ENCODE measurements at places on chromosomes 11 and 22. TPM values are rescaled to one million over a fixed set of nuclear protein-coding genes. Genes with fewer than 3 reads are reported as not detected.

DNA sequence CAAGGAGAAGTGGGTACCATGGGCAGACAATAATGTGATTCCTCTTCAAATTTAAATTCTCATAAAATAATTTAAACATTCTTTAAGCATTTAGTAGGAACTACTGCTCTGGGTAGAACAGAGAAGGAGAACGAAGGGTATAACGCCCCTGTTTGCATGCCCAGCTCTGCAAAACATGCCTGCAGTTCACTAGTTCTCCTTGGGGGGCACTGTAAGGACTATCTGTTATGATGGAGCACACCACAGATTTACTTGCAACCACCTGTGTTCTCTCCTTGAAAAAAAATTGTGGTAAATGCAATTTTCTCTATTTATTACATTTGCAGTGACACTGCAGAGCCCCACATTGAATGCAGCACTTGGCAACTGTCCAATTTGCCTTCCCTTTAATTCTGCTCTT lies 100.3 kb downstream of the GUCY1A2 start:
- no peak for DNase-seq

DNA sequence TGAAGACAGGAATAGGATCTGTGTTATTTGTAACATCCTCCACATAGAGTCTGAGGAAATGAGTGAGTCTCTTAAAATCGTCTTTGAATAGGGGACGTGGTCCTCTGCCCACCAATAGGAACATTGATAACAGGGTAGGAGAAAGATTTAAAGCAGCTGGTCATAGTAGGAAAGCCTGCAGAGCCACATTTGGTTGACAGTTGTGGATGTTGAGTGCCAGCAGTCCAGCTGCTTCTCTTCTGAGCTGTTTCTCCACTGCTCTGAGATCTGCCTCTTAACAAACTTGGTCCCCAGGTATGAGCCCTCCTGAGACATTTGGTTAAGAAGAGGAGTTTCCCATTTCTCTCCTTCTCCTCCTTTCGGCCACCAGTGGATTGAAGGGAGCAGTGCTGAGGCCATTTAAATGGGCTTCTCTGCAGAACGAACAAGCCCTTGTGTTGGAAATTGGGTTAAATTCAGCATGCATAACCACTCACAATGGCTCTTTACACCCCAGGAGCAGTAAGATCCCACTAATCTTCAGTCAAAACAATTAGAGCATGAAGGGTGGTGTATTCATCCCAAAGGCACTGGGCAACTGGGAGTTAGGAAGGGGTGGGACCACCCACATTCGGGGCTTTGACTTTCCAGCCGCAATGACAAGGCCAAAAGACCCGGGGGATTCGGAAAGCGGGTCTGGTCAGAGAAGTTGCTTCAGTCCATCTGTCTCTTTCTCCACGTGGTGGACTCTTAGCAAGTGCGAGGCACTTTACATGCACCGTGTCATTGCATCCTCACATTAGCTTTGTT lies 32.3 kb downstream of the MIAT start:
- DNase-seq = no peak

APOC3 gene
- 3.7 TPM for polyA plus RNA-seq

- no peak for DNase-seq
Measured at GRCh38 chr22:25758316-25758715, 16.3 kb downstream of the MYO18B start.

- no peak for DNase-seq
Measured at GRCh38 chr11:76120513-76121101, 85.7 kb downstream of the WNT11 start.

All from right renal cortex interstitium (tissue), 3 donors.